T-helper 17 cell (primary cell): ENCODE measurements at places on chromosomes 6 and 20.

DNA sequence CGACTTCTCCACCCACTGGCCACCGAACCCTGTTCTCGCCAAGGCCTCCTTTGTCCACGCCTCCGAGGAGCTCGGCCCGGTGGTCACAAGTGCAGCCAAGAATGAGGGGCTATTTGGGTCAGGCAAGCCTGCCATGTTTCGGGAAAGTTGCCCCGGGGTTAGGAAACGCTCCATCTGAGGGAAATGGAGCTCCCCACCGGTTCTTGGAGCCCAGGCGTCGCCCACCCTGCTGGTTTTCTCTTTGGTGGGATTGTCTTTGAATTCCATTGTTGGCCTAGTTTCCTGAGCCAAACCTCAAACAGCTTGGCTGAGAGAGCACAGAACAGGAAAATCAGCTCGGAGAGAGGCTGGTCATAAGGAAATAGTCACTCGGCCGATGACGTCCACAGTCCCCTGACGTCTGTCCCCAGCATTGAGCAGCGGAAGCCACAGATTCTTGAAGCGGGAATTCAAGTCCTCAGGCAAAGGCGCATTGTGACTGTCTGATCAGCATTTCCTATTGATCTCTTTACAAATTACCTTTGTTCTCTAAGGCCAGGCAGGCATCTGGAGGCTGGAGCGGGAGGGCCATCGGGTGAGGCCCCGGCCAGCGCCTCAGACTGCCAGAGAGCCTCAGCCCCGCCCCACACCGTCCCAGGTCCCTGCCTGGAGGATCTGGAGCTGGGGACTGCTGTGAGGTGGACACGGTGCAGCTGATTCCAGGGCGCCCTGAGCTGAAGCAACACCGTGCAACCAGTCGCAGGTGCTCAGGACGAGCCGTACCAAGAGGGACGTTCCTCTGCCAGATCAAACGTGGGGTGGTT lies 138.6 kb downstream of the DLL1 start:
- no peak for DNase-seq

DNA sequence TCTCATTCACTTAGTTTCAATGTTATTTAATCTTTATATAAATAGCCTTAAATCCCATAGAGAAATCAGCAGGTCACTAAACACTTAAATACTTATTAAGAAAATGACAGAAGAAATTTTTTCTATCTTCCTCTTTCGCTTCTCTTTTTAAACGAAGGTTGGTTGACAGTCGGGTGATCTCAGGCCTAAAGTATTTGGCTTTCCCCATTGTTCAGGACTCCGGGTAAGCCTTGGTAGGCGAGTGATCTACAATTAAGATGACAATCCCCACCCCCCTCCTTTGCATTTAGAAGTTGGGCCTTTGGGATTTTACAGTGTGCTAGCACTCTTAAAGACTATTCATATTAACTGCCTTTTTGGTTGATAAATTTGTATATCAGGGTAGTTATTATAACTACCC lies 19.7 kb upstream of the UTRN start:
- DNase-seq = no peak

- no peak for DNase-seq
Measured at GRCh38 chr20:23623666-23624323, 14.0 kb downstream of the CST3 start.

- DNase-seq = no peak
Measured at GRCh38 chr20:60063048-60063451, 104.8 kb downstream of the CDH26 start.

- no peak for DNase-seq
Measured at GRCh38 chr6:104256646-104257045, 603.1 kb downstream of the HACE1 start.
